NCI-H1417 (cell line): ENCODE measurements at places on chromosomes 16 and 17.
A peak's percentile ranks its signal among the peaks of the same experiment; 100 is the strongest.

- DNase-seq = peak; percentile 11
Observed at GRCh38 chr17:1752425-1753262, 9.2 kb upstream of the SERPINF1 start.

DNA sequence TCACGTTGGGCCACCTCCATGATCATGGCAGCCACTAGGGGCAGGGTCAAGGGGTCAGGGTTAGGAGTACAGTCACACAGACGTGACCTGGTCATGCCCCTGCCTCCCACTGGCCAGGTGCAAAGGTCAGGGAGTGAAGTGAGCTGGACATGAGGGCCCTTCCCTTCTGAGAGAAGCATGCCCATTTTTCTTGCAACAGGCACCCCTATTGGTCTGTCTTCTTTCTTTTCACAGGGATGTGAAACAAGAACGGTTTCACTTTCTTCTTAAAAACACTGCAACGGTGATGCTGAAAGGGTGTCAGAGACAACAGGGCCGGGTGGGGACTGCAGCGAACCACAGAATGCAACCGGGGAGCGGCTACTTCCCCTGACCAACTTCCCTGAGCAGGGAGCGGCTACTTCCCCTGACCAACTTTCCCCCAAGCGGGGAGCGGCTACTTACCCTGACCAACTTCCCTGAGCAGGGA, 52.1 kb upstream of the DOC2B start:
- DNase-seq = no peak

DNA sequence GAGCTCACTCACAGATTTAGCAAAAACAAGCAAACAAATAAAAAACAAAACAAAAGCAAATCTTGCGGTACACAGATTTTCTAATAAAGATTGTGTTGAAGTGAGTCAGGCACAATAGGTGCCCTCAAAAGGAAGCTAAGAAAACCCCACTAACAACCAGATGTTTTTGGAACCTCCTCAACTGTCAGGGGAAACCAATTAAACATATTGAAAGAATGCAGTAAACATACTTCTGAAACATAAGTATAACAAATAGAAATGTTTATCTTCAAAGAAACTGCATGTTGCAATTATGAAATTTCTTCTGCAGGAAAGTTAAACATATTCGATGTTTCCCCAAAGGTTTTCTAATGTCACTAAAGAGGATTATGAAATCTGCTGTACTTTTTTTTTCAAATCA, 110.5 kb upstream of the CORO6 start:
- DNase-seq = no peak

GRCh38 chr16:23072769-23073549, 76.3 kb downstream of the USP31 start:
- no peak for DNase-seq

- no peak for DNase-seq
Observed at GRCh38 chr17:13393841-13394710, 207.7 kb downstream of the HS3ST3A1 start.
